Endothelial cell (in vitro differentiated cells): ENCODE measurements at places on chromosomes 3 and 15. TPM values are rescaled to one million over a fixed set of nuclear protein-coding genes. Genes with fewer than 3 reads are reported as not detected.
A peak's percentile ranks its signal among the peaks of the same experiment; 100 is the strongest.

DNA sequence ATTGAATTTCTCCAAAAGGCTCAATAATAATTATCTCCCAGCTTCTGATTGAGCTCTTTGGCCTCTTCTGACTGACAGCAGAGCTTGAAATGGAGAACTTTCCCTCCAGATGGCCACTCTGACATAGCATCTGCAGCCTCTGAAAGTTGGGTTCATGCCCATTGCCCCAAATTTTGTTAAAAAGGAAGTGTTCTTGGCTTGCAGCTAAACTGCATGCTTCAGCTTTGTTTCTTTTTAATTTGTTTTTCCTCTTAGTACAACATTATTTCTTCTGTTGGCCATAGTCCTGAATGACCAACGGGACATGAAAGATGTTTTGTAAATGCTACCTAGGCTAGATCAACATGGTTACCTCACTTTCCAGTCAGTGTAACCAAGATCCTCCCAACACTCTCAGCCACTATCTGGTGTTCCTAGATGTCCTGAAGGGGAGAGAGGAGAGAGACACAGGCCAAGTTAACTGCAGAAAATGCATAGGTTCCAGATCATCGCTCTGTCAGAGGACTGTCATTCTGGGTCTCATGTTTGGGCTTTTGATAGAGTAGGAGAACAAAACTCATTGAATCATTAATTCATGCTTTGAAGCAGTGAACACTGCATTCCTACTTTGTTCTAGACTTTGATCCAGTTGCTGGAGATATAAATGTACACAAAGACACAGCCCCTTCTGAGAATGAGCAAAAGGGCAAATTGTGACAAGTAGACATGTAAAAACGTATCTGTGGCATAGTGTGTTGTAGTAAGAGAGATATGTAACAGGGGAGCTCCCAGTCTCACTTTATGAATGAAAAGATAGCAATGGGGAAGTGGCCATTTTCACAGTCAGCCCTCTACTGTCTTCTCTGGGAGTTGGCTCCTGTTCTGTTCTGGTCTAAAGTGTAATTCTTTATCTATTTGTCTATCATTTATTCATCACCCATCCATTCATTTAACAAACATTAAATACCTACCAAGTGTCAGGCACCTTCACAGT, 156.2 kb downstream of the ZNF621 start:
- DNase-seq: no peak

DNA sequence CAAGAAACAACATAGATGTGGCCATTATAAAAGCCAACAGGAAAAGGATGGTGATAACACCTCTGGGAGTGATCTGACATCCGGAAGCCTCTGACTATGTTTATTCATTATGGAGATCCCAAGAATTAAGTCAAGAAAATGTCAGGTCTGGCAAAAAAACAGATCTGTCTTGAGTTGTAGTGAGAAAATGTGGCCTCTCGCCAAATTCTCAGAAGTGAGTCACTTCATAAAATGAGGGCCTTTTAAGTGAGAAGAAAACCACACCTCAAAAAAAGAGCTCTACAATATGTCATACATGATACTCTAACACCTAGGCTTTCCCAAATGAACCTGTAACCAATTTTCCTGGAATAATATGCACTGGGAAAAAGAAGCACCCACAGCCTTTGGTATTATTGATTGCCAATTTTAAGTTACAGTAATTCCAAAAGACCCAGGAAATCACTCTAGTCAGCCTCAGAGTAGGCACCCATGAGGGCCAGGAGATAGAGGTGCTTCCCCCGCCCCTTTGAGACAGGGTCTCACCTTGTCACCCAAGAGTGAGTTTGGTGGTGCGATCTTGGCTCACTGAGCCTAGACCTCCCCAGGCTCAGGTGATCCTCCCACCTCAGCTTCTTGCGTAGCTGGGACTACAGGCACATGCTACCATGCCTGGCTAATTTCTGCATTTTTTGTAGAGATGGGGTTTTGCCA, 38.0 kb downstream of the CCR3 start:
- no peak for DNase-seq

DNA sequence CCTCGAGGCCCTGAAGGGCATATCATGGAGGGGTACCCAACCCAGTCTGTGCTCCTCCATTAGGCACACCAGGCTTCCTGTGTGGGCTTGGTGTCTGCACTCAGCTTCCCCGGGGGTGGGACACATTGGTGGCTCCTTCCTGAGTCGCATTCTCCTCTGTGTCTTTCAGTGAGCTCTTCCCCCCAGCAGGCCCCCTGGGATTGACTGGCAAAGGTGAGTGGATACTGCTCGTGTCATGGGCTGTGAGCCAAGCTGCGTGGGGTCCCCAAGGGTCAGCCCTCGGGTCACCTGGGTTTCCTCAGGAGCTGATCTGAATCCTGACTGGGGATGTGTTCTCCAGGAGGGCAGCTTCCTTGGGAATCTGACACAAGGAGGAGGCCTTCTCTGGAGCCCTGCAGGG, 231.0 kb downstream of the SNRPN start:
- no peak for DNase-seq

DNA sequence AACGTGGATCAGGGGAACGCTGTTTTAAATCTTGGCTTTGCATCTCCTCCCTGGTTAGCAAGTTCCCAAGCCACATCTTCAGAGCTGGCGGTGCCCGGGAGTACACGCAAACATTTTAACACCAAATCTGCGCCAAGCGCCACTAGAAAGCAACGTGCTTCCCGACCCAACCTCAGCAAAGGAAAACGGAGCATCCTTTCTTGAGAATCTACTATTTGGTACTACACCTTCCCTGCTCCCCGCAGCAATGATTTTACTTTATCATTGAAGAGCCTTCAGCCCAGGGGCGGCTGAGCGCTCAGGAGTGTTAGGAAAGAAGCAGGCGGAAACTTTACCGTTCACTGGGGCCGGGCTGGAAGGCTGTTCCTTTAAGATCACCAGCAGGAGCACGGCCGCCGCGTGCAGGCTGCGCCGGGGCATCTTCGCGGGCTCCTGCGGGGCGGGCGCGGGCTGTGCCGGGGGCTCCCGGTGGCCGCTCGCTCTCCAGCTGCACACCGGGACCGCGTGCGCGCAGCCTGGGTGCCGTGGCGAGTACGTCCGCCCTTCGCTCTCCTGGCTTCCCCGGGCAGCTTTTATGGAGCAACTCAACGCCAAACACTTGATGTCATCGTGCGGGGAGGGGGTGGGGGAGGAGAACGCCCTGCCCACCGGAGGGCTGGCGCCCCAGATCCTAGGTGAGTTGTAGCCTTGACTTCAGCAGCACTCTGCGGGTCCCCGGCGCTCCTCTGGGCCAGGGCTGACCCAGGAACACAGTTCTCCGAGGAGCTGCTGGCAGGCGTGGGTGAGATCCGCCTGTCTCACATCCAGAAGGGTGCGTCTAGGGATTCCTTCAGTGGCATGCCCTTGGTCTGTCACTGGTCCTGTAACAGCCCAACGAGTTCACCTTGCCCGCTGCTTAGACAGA, at the start of gene CA12:
TSS of gene CA12 (minus strand) at position 546 of the 904 bp plus-strand sequence. CDS start at position 420, 126 bp downstream.
- DNase-seq: peak; percentile 28

DNA sequence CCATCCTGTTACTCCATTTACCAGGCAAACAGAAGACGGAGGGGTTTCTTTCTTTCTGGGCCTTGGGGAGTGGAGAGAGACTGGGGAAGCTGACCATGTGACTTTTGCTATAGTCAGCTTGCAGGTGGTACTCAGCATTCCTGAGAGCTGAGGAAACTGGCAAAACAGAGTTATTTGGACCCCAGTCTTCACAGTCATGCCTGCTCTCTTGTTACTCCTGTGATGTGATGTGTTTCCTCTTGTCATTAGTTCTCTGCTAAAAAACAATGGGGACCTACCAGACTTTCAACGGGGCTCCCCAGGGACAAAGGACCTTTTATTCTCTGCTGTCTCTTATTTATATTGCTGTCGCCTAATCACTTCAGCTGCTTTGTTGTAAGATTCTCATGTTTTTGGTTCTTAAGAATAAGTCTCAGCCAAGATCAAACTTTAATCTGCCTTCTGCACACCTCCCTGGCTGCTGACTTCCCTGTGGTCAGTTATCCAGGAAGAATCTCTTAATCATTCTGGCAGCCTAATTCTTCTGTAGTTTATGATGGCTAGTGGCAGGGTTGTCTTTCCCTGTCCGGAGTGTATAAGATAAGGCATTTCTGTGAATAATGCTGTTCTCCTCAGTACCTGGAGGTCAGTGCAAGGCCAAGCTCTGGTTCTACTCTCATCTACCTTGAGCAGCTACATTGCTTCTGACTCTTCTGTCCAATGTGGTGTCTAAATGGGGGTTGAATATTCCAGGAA, 8.8 kb downstream of the STARD9 start:
- DNase-seq: no peak

DNA sequence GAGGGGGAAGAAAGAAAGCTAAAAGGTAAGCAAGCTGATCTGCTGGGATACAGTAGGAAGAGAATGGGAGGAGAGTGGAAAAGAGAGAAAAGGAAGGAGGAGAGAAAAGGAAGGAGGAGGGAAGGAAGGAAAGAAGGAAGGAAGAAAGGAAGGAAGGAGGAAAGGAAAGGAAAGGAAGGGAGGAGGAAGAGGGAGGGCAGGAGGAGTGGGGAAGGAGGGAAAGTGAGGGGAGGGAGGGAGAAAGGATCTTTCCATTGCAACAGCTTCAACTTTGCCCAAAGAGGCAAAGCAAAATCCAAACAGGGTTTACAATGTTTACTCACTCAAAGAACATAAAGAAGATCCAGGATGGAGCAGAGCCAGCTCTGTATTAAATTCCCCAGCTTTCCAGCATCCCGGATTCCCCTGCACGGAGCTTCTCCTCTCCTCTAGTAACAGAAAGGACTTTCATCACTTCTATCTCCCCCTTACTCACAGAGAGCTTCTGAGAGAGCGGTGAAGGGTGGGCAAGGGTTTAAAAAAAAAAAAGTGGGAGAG, 494.2 kb upstream of the PROK2 start:
- DNase-seq: no peak

GRCh38 chr3:130514681-130515080, 2.3 kb upstream of the COL6A6 start:
- DNase-seq: no peak

- no peak for DNase-seq
These were observed 37.5 kb downstream of the SERPINI1 start for GRCh38 chr3:167772992-167773391.

DNA sequence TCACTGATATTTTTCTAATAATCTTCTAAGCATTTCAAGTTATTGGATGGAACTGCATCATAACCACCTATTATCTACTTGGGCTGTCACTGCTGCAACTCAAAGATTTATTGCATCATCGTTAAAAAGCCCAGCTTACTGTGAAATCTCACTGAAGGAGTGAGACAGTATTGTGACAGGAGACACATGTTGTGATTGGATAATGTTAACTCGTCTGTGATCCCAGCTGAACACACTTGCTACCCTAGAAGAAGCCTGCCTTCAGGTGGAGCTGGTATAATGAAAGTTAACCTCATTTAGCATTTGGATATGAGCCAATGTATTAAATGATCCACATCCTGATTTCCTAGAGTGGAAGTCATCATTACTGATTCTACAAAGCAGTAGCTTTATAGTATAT, 138.1 kb downstream of the MAP2K5 start:
- no peak for DNase-seq

GRCh38 chr3:122186372-122186771, 2.9 kb downstream of the CASR start:
- DNase-seq: no peak

- DNase-seq: no peak
These were observed 415.0 kb downstream of the PDCD6IP start for GRCh38 chr3:34213478-34213877.

DNA sequence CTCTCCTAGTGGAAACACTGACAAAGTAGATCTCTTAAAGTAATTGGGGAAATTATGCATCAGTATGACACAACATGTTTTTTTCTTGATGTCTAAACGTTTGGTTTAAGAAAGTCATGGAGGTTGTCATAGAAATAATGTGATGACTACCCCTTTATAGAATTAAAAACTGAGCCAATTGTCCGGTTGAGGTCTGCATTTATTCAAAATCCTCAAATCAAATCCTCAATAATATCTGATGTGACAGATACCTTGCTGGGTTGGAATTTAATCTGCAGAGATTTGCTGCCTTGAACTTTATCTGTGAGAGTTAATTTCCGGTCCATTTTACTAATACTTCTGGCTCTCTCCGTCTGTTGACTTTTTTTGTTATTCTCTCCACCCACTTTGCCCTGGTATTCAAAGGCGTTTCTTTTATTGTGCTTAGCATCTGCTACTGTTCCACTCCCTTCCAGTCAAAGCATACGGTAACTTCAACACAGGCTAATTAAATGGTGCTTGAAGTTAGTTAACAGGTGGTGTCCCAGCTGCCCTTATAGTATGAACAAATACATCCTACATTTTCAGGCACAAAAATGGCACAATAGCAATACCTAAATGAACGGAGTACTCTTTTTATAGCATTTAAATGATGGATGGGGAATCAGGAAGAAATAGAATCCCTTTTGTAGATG, 628.3 kb downstream of the ROBO1 start:
- no peak for DNase-seq

DNA sequence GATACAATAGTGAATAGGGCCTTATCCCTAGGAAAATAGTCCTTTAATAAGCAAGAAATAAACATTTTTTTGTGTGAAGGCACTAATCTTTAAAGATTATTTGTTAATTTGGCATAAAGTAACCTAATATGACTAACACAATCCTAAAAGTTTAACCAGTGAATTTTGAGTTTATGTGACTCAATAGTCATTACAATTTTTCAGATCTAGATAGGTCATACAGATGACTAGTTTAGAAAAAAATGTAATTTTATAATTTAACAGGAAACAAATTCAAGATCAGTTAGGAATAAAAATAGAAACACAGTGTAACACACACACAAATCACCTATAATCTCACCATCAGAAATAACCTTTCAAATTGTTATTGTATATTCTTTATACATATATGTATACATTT, 620.7 kb upstream of the ALCAM start:
- DNase-seq: no peak

DNA sequence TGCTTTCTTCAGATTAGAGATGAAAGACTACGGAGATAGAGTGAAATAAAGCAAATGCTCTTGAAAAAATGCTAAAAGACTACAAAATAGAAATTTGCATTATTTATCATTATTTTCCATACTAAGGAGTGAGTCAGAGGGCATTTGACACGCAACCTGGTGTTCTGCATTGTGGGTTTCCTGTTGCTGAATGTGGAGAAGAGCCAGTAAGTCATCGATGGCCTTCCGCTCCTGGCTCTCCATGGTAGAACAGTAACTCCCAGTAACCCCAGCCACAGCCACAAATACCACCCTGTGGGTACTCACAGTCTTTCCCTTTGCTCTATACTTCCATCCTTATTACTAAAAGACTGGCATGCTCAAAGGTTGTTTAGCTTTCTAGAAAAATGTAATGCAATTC, 61.5 kb downstream of the CGGBP1 start:
- no peak for DNase-seq

Gene CCK
- total RNA-seq: not detected

Gene ALDH1A3
- total RNA-seq: 13.9 TPM

Gene RARB
- not detected for total RNA-seq
